NCI-H774 (cell line): ENCODE measurements at places on chromosomes 5 and 9.
A peak's percentile ranks its signal among the peaks of the same experiment; 100 is the strongest.

DNA sequence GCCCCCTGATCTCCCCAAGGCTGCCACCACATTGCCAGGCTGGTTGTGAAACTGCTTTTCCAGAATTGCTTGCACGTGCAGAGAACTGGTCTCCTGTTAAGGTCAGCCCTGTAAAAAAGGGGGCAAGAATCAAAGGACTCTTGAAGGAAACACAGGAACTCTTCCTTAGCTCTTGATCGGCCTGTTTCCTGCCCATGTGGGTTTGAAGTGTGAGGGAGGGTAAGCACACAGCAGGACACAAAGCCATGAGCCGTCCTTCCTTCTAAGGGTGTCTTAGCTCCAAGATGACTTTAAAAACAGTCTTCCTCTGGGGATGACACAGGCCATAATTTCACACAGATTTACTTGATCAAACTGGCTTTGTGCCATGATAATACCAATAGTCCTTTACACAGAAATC, 36.1 kb downstream of the TEK start:
- no peak for DNase-seq

- no peak for DNase-seq
These were observed 31.0 kb upstream of the IL17B start for GRCh38 chr5:149410071-149410470.

GRCh38 chr5:154147666-154148065, 42.9 kb upstream of the GALNT10 start:
- DNase-seq, result no peak

GRCh38 chr5:160129841-160130240, 10.6 kb upstream of the PWWP2A start:
- no peak for DNase-seq

GRCh38 chr9:29697011-29697410, 2123.7 kb upstream of the C9orf72 start:
- DNase-seq, result no peak

- peak; percentile 22 for DNase-seq
These were observed 22.3 kb downstream of the PSMB7 start for GRCh38 chr9:124392871-124393460.

GRCh38 chr5:151770383-151771258, 1.1 kb upstream of the G3BP1 start:
- peak; percentile 18 for DNase-seq

DNA sequence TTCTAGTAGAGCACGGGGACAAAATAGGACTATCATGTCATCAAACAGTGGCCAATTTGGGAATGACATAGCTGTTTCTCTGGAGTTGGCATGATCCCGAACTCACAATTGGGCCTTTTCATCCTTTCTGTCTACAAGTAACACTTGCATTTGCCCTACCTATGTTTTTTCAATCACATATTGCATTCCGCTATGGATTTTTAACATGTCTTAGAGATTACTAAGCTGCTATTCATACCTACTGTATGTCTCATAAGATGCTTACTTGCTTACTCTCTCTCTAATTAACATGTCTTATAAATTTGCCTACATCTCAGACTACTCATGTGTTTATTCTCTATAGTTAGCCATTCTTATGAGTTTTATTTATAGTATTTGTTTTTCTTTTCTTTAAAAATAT, 341.2 kb upstream of the CTNND2 start:
- DNase-seq, result no peak

DNA sequence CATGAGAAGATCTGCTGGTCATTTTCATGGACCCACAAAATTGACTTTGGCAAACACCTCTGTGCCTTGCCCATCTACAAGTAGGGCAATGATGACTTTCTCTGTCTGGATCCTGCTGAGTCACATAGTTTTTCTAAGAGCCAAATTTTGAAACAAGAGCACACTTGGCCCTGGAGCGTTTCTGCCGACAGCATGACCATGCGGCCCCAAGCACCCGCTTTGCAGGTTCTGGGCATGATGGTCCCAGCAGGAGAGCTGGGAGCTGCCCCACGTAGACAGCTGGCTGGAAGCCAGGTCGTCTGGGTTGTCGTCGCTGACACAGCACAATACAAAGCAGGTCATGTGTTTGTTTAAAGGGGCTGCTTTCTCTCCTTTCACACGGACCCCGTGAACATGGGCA, 159.8 kb downstream of the SYK start:
- no peak for DNase-seq

DNA sequence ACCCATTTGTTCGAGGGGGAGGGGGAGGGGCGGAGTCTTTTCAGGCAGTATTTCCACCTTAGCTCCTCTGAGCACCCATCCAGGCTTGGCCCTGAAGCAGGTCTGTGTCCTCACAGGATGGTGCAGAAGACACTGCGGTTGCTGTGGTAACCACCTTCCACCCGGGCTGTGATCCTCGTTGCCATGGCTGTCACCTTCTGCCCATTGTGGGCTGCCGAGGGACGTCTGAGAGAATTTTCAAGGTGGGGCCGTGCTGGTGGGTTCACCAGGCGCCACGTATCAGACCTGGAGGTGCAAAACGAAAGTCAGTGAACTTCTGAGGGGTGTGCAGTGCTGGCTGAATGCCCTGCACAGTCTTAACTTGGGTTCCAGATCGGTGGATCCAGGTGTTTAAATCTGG, 26.7 kb downstream of the POLR1E start:
- no peak for DNase-seq

DNA sequence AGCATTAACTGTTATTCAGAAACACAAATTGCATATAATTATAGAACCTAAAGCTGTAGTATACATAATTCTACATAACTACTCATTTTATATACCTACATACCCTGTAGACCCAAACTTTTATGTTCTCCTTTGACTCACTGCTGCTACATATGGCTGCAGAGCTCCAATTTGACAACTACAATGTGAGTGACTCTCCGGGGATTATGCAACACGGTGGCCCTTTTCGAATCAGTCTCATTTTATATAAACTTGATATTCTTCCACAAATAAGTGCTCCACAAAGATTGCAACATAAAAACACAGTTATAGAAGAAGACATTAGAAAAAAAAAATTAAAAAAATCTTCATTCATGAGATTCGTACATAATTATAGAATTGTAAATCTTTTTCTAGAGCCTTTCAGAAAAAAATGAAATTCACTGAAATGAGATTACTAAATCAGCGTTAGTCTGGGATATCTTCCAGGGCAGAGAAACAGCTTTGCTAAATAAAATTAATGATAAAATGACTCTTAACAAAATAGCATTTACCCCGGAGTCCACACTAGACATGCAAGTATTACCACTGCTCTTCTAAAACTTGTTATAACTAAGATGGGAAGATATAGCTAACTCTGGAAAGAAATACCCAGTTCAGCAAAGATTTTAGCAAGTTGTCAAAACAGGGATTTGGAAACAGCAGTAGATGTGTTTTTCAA, 52.6 kb downstream of the SRFBP1 start:
- no peak for DNase-seq

GRCh38 chr5:10448754-10449360, 7.2 kb downstream of the ROPN1L start:
- DNase-seq, result no peak

DNA sequence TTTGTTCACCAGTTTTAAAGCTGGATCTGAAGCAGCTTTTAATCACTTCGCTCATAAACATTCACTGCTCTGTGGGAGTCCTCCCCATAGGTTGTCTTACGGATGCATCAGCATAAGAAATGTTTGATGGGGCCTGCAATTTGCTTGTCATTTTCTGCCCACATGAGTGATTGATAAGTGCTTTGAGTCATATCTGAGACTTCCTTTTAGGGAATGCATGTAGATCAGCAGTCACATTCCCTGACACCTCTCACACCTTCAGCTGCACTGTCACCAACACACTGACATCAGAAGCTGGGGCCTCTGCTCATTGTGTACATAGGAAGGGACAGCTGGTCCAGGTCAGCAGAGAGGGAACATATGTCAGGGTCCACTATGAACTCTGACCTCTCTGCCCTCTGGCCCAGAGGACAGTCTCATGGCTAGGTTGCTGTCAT, 84.1 kb upstream of the SPATA31D4 start:
- no peak for DNase-seq

- no peak for DNase-seq
These were observed 147.8 kb downstream of the SLC24A2 start for GRCh38 chr9:19641046-19641445.

DNA sequence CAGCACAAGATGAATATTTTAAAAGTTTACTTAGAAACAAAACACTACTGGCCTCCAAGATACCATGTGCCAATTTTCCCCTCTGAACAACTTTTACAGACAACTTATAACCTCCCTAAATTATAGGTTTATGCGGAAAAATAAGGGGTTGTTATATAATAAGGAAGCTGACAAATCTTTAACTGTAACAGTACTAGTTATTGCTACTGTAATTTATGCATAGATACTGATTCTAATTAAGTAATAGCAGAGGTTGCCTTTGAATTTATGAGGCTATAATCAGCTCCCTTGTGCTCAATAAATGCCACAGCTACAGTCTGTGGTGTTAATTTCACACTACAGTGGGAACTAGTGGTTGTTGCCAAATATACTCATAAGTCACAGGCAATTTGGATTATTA, 291.3 kb upstream of the PCSK5 start:
- no peak for DNase-seq

DNA sequence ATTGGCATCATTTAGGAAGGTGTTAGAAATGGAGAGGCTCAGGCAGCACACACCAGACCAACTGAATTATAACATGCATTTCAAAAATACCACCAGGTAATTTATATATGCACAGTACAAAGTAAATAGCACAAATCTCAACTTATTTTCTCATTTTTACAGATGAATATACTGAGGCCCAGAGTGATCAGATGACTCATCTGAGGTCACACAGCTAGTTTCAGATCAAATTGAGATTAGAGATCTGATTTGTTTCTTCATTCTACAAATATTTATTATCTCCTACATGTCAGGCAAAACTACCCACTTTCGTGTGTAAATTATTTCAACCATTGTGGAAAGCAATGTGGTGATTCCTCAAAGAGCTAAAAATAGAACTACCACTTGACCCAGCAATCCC, 507.1 kb downstream of the TLE4 start:
- no peak for DNase-seq

GRCh38 chr5:122153774-122154173, 24.4 kb downstream of the ZNF474 start:
- DNase-seq, result no peak

DNA sequence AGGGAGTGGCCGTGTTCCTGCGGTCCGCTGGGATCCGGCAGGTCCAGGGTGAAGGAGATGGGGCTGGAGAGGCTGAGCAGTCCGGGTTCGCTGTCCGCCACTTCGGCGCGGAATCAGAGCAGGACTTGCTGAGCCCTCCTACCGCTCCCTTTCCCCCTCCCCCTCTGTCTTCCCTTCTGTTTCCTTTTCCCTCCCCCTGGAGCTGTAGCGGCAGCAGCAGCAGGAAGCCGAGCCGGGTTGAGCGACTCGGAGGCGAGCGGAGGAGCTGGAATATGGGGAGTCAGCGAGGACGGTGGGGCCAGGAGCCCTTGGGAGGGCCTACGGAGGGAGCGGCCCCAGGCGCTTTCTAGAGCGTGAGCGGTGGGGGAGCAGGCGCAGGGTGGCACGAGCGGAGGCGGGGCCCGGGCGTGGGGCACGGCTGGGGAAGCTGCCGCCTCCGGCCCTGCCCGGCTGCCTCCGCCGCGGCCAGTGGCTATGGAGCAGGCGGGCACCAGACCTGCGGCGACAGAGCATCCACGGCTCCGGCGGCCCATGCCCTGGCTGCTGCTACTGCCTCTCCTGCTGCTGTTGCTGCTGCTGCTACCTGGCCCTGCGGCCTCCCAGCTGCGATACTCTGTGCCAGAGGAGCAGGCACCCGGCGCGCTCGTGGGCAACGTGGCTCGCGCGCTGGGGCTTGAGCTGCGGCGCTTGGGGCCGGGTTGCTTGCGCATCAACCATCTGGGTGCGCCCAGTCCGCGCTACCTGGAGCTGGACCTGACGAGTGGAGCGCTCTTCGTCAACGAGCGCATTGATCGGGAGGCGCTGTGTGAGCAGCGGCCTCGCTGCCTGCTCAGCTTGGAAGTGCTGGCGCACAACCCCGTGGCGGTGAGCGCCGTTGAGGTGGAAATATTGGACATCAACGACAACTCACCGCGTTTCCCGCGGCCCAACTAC, at the start of gene PCDHAC2:
PCDHAC2 (plus strand) TSS at position 184 of the 933 bp plus-strand sequence; CDS start at position 475, 291 bp downstream.
- peak; percentile 56 for DNase-seq
